ENCODE measurements at places on chromosomes 12 and 14. TPM values are rescaled to one million over a fixed set of nuclear protein-coding genes. Genes with fewer than 3 reads are reported as not detected.

DNA sequence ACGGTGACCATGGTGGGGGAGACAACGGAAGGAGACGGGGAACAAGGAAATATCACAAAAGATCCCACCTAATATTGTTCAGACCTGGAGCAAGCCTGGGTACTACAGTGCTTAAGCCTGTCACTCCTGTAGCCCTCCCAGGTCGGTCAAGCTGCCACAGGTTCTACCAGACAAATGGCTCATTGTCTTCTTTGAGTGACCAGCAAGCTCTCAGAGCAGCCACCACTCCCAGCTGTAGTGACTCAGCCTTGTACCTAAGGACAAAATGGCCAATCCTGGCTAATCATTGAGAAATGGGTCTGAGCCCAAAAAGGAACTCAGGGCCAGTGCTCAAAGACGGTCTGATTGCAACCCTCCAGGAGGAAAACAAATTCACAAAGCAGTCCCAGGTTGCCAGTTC is 238.4 kb upstream of the NOS1 start:
- H3K27ac ChIP-seq, result no peak overlapping the region
- H3K27me3 ChIP-seq, result no peaks in the 10 kb centered on the region
- no peaks in the 10 kb centered on the region for H3K4me1 ChIP-seq
- DNase-seq, result no peak

DNA sequence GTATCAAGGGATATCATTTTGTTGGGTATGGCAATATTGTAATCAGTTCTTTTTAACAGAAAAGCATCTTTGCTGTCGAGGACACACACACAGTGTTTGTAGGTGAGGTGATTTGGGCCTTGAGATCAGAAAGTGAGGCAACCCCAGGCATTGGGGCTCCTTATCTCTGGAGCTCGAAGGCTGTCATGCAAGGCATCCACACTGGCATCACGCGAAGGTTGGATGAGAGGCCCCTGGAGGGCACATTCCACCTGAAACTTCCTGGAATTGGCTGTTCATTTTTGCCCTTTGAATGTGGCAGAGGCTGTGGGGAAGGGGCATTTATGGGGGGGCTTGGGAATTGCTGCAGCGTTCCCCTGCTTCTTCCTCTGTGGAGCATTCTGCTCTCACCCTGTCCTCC is 45.5 kb downstream of the IL31 start:
- no peak overlapping the region for H3K27ac ChIP-seq
- H3K4me1 ChIP-seq, result peaks cover 33% of the 10 kb centered on the region
- H3K4me3 ChIP-seq, result no peak overlapping the region
- DNase-seq, result no peak
- H3K27me3 ChIP-seq, result no peaks in the 10 kb centered on the region
- peaks cover 61% of the 10 kb centered on the region for H3K36me3 ChIP-seq

- peaks cover 63% of the 10 kb centered on the region for H3K36me3 ChIP-seq
- no peaks in the 10 kb centered on the region for H3K27me3 ChIP-seq
- peak overlapping the region; percentile 87 for H3K27ac ChIP-seq
- H3K4me1 ChIP-seq, result peaks cover 72% of the 10 kb centered on the region
These were observed 4.9 kb downstream of the HNRNPA1 start for GRCh38 chr12:54285150-54286041.

DNA sequence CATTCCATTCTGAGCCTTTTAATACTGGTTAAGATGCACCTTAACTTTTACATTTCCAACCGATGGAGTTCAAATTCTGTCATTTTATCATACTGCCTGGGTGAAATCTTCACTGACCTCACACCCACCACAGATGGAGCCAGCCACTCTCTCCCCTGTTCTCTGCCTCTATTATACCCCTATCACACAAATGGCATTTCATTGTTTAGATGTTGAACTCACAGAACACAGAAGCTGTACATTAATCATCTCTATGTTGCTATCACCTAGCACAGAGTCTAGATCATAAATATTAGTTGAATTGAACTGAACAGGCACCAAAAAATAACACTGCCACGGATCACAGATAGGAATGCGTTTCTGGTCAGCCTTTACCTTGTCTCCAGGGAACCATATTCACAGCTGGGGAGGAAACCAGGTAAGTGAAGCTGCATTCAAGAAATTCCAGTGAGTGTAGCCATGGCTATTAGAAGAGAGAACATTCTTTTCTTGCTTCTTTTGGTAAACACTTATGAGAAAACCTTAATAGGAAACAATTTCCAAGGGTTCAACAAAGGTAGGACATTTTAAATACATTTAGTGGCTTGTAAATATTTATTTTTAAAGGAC is 194.9 kb upstream of the RMST start:
- H3K4me1 ChIP-seq, result no peaks in the 10 kb centered on the region
- H3K27ac ChIP-seq, result no peak overlapping the region

DNA sequence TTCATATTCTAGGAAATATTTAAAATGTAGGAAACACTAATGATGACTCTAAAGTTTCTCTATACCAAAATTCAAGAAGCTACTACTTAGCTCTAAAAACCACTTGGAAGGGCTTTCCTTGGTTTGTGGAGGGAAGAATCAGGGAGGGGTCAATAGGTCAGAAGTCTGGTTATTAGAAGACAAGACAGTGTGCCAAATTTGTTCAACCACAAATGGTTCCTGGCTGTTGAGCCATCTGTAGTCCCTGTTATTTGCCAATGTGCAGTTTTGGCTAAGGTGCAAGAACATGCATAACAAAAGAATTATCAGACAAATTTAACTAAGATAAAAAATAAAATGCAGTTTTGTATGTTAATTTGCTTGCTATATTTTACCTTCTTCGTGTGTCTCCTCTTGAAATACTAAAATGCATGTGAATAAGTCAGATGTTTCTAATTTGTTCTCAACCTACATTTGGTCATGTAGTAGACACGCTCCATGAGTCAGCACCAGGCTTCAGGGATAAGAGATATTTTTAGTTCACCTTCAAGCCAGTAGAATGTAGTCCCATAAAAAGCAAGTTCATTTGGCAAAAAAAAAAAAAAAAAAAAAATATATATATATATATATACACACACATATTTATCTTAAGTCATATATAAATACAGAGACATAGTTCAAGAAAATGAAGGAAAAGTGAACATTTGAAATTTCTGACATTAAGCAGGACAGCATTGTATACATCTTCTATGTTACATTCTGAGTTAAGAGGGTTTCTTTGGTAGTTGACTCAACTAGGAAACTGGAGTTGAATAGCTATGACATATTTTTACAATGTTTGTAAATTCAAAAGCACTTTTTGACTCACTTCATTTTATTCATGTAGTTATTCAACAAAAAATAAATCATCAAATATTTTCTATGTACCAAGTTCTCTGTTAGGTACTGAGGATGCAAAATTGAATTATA is 123.3 kb downstream of the KCNC2 start:
- no peaks in the 10 kb centered on the region for H3K36me3 ChIP-seq
- H3K4me1 ChIP-seq, result no peaks in the 10 kb centered on the region
- no peak for DNase-seq
- H3K4me3 ChIP-seq, result no peak overlapping the region
- H3K27ac ChIP-seq, result peak overlapping the region; percentile 38
- H3K27me3 ChIP-seq, result no peaks in the 10 kb centered on the region

GRCh38 chr14:57388067-57388466 is 2.3 kb upstream of the NAA30 start:
- peaks cover 16% of the 10 kb centered on the region for H3K4me1 ChIP-seq
- DNase-seq, result no peak
- no peak overlapping the region for H3K4me3 ChIP-seq
- no peak overlapping the region for H3K27ac ChIP-seq
- no peaks in the 10 kb centered on the region for H3K36me3 ChIP-seq

DNA sequence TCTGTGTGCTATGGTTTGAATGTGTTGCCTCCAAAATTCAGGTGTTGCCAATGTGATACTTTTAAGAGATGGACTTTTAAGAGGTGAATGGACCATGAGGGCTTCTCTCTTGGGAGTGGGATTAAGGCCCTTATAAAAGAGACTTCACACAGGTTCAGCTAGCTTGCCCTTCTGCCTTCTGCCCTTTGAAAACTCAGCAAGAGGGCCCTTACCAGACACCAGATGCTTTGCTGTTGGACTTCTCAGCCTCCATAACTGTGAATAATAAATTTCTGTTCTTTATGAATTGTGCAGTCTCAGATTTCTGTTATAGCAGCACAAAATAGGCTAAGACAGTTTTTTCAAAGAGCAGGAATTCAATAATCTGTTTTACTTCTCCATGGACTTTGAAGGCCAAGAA is 86.1 kb downstream of the DIP2B start:
- no peaks in the 10 kb centered on the region for H3K4me1 ChIP-seq
- DNase-seq, result no peak
- H3K27me3 ChIP-seq, result no peaks in the 10 kb centered on the region
- no peak overlapping the region for H3K4me3 ChIP-seq
- H3K27ac ChIP-seq, result no peak overlapping the region

GRCh38 chr14:104266631-104267575 is 128.5 kb downstream of the KIF26A start:
- no peak overlapping the region for H3K4me3 ChIP-seq
- no peaks in the 10 kb centered on the region for H3K36me3 ChIP-seq
- H3K4me1 ChIP-seq, result no peaks in the 10 kb centered on the region
- H3K27ac ChIP-seq, result no peak overlapping the region

- no peak for DNase-seq
- no peaks in the 10 kb centered on the region for H3K4me1 ChIP-seq
- H3K4me3 ChIP-seq, result no peak overlapping the region
- H3K27me3 ChIP-seq, result no peaks in the 10 kb centered on the region
- H3K27ac ChIP-seq, result no peak overlapping the region
- H3K36me3 ChIP-seq, result no peaks in the 10 kb centered on the region
These were observed 457.1 kb downstream of the DAD1 start for GRCh38 chr14:22131749-22132476.

GRCh38 chr14:103073876-103074728 is 9.9 kb upstream of the LBHD2 start:
- H3K4me1 ChIP-seq, result peaks cover 8% of the 10 kb centered on the region
- H3K27ac ChIP-seq, result peak overlapping the region; percentile 42
- DNase-seq, result no peak
- no peaks in the 10 kb centered on the region for H3K27me3 ChIP-seq

DNA sequence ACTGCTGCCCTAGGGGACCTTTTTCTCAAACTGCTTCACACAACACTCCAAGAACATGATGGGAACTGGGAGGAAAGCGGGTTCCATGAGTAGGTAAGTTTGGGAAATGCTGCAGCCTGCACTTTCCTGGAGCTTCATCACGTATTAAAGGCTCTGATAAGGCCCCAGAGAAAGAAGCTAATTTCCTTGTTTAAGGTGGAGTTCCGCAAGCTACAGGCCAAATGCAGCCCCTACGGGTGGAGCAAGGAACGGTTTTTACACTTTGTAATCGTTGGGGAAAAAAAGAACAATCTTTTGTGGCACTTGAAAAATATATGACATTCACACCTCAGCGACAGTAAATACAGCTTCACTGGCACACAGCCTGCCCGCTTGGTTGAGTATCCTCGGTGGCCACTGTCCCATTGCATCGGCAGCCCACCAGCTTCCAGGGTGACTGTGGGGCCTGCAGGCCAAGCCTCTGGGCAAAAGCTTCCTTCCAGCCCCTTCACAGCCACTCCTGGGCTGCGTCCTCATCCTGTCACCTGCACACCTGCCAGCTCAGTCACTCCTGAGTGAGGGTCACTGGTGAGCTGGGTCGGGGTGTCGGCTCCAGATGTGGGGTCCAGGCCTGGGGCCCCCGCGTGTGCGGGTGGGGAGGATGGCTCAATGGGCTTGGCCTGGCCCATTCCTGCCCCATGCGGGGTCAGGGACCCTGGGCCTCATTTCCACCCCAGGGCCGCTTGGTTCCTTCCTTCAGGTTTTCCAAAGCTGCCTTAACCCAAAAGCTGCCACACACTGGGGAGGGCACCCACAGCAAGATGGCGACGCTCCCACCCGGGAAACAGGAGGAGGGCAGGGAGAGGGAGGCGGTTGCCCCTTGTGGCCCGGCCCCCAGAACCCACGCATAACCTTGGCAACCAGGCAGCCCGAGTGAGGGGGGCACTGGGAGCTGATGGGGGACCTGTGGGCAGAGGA is 2.4 kb downstream of the AMN start:
- DNase-seq, result no peak
- H3K36me3 ChIP-seq, result no peaks in the 10 kb centered on the region
- H3K4me3 ChIP-seq, result no peak overlapping the region

DNA sequence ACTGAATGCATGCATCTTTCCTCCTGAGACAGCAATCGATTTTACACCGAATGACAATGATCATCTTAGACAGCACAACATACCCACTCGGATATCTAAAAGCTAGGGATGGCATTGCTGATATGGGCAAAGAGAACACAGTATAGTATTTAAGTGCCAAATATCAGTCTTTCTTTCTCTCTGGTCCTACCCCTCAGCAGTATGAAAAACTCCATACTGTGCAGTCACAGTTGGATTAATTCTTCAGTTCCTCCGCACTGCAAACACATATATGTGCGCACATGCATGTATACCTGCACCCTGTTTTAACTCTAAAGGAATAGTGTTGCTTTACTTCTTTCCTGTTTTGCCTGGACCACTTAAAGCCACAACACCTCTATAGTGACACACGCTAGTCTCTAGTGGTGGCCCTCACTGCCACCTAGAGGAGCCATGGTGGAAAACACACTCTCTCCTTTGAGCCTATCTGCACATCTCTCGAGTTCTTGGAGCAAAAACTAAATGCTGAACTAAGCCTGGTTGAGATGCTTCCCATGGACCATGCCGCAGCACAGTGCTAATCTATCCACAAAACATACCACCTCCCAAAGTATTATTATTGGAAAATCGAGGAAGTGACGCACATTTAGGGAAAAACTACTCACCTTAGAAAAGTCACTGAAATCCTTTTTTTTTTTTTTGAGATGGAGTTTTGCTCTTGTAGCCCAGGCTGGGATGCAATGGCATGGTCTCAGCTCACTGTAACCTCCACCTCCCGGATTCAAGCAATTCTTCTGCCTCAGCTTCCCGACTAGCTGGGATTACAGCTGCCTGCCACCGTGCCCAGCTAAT is 11.9 kb downstream of the TMEM52B start:
- no peak for DNase-seq
- H3K36me3 ChIP-seq, result no peaks in the 10 kb centered on the region
- H3K4me1 ChIP-seq, result no peaks in the 10 kb centered on the region
- peaks cover 4% of the 10 kb centered on the region for H3K27me3 ChIP-seq
- H3K4me3 ChIP-seq, result no peak overlapping the region

DNA sequence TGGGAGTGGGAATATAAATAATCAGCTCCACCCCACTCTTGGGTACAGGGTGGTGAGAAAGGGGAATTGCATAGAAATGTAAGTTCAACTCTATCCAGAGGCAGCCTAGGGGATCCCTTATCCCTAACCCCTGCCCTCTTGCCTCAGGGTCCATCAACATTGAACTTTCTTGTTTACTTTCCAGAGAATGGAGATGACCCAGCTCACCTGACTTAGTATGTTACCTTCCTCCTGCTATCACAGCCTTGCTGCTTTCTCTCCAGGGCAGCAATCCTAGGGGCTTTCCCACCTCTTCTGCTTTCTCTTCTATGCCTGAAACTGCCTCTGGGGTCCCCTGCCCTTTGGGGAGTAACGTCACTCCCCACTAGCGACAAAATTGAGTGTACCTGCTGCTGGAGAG is 2.7 kb downstream of the LRP1 start:
- H3K27me3 ChIP-seq, result no peaks in the 10 kb centered on the region
- H3K4me1 ChIP-seq, result peaks cover 30% of the 10 kb centered on the region
- DNase-seq, result no peak
- H3K4me3 ChIP-seq, result no peak overlapping the region
- H3K36me3 ChIP-seq, result no peaks in the 10 kb centered on the region
- peak overlapping the region; percentile 94 for H3K27ac ChIP-seq

GRCh38 chr14:64293976-64294671 is at the start of gene ESR2:
Gene ESR2 (minus strand): TSS chr14:64294371. CDS start chr14:64282985, 11,386 bp downstream.
- peak within 1 kb of the TSS; percentile 49 for H3K4me3 ChIP-seq
- H3K27me3 ChIP-seq, result no peaks in the 10 kb centered on the region
- no peak for DNase-seq

The CPSF6 gene
- 27.6 TPM for total RNA-seq

The CLSTN3 gene
- total RNA-seq, result 1.2 TPM

The KRT81 gene
- total RNA-seq, result not detected

The NR2C1 gene
- 48.8 TPM for total RNA-seq

The MANSC4 gene
- total RNA-seq, result not detected

The NFATC4 gene
- total RNA-seq, result 9.0 TPM

The KRT86 gene
- total RNA-seq, result not detected

Data from gastrocnemius medialis (tissue), 4 donors.